ENCODE measurements at places on chromosomes 12 and 14.

- DNase-seq = no peak
Measured at GRCh38 chr14:63840981-63841380, 11.8 kb upstream of the SYNE2 start.

- DNase-seq = no peak
Measured at GRCh38 chr12:2680676-2681039, 114.1 kb upstream of the FKBP4 start.

- no peak for DNase-seq
Measured at GRCh38 chr12:58359084-58359483, 417.7 kb downstream of the ATP23 start.

DNA sequence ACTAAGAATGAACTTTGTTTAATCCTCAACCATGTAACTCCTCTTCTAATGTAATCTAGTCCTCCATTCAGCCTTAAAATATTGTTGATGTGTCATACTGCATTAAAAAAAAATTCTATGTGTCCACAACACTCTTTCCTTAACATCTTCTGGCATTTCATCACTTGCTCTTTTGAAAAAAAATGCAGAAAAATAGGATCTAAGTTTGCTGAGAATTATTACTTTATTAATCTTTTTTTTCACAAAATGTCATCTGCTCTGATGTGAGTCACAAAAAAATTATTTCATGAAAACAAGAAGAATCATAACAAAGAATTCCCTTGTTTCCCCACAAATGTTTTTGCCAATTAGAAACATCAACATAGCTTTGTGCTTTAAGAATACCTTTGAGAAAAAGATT is 410.1 kb upstream of the MGAT4C start:
- DNase-seq = no peak

DNA sequence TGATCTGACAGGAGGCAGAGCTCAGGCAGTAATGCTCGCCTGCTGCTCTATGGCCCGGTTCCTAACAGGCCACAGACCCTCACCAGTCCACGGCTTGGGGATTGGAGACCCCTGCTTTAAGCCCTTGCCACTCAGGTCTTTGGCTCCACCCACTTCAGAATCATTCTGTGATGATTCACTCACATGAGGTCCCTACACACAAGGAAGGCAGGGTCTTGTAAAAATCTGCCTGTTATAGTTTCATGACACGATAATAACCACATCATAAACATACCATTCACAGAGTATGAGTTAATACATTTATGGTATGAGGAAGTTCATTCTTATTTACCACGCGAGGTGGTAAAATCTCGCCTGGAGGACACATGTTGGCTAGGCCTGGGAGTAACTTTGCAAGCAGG is 29.0 kb upstream of the MAX start:
- DNase-seq = peak; percentile 4

DNA sequence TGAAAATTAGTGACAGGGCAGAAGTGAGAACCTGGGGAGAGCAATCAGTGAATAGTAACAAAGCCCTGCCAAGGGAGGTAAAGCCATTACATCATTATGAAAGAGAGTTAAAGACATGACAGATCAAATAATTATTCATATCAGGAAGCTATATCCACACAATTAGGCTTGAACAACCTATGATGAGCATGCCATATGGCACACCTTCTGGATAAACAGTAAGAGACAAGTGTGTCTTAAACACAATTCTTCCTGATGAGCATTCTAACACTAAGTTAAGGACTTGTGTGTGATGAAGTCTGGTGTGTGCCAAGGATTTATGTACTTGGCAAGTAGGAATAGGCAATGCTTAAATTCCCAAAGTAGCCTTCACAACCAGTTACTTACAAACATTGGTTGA is 76.1 kb downstream of the GALNT4 start:
- DNase-seq = no peak

GRCh38 chr12:113318900-113319628 is 15.8 kb downstream of the SLC8B1 start:
- no peak for DNase-seq

GRCh38 chr14:102469261-102469660 is 40.3 kb downstream of the ANKRD9 start:
- no peak for DNase-seq

GRCh38 chr14:104203071-104203425 is 64.7 kb downstream of the KIF26A start:
- no peak for DNase-seq

- DNase-seq = no peak
Measured at GRCh38 chr14:72665259-72665658, 228.6 kb downstream of the DPF3 start.

DNA sequence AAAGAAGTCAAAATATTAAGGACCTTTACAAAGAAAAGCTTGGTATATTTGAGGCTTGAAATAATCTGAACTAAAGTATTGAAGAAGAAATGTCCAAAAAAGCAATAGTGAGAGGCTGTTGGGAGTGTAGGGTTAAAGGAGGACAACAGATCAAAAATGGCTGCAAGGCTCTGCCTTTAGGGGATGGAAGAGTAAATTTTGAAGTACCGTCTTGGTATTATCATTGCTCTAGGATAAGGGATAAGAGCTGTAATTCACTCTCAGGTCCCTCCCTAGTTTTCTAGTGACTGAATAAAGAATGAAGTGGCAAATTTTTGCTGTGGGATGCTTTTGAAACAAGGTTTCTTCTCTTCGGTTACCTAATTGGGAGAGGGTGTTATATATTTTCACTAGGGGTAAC is 38.7 kb downstream of the LEMD3 start:
- DNase-seq = no peak

- no peak for DNase-seq
Measured at GRCh38 chr14:92846162-92846897, 52.2 kb downstream of the GOLGA5 start.

DNA sequence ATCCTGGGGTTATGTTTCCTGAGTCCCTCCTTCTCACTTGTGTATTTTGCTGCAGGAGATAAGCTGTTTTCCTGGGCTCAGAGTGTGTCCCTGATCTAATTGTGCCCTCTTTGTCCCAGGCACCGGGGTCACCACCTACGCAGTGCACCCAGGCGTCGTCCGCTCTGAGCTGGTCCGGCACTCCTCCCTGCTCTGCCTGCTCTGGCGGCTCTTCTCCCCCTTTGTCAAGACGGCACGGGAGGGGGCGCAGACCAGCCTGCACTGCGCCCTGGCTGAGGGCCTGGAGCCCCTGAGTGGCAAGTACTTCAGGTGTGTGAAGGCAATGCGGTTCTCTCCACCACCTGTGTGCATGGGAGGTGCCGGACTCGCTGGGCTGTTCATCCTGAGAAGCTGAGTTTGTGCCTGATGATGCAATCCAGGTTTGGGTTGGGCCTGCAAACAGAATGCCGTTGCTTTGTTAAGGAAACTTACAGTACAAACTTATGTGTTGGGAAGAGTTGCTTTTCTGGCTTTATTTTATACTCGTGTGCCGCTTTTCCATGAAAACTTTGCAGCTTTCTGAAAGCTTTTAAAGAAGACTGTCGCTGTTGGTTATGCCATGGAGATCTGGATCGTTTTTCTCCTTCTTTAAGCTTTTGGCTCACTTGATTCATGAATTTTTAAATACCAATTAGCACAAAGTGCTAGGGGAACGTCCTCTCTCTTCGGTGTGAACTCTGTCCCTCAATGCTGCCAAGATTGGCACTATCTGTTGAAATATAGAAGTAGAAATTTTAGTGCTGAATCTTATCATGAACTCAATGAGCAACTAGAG is 27.6 kb downstream of the RDH12 start:
- DNase-seq = peak; percentile 23

DNA sequence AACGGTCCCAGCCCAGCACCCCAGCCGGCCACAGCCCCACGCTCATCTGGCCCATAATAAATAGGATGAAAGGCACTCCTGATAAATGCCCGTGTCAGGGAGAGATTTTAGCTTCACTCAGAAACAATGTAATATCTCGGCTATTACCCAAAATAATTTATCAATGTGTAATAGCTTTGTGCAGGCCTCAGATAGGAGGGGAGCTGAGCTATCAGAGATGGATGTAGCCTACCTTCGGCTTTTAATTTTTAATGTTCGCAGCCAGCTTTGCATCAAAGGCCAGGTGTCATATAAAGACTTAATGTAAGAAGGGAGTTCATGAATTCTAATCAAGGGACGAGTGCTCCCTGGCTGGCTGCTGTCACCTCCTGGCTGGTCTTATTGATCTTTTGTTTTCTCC is 171.9 kb downstream of the ESRRB start:
- no peak for DNase-seq

DNA sequence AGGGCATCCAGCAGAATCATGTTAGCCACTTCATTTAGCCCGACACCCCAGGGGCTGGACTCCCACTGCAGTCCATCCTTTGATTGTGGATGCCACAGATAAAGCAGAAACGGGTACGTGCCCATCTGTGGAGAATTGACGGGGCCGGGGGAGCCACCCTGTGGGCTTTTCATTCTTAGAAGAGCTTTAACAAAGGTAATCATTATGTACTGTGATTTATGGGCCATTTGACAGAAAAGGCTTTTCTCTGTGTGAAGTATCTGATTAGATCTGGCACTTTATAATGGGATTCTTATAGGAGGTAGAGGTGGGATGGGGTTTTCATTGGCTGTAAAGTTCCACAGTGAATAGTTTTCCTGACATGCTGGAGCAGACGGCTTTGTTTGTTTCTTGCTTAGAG is 40.4 kb downstream of the AACS start:
- no peak for DNase-seq

- no peak for DNase-seq
Measured at GRCh38 chr14:59356312-59356711, 108.9 kb downstream of the GPR135 start.

DNA sequence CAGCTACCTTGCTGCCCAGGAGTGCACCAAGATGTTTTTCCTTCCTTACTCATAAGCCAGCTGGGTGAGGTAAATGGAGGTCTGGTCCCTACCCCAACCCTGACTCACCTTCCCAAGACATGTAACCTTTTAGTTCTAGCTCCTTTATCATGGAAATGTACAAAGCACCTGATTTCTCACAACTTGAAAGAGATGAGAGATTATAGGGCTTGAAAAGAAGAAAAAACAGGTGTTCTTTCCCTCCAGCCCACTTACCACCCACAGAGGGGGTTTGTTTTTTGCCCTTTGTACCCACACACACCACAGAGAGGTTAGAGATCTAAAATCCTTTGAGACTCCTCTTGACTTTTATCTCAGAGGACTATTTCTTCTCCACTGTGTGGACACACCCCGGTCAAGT is 21.1 kb downstream of the PLXNC1 start:
- no peak for DNase-seq

DNA sequence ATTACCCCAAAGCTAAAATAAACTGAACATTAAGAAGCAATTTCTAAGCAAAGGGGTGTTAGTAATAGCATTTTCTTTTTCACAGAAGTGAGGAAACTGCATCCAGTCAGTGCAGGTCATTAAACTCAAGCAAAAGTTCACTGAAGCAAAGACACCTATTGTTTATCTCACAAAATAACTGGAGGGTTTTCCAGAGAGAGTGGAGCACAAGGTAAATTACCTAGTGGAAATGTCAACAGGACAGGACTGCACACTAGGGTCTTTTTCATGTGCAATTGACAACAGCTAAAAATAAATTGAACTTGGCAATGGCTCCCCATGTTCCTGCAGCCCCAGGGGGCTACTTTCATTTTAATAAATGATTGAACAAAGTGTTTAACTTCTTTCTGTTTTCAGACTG is 742.0 kb downstream of the GALC start:
- no peak for DNase-seq

All from prostate gland (tissue), 2 donors.